NCI-H1092 treated with DMSO at 0.1 percent for 48 hours (cell line): ENCODE measurements at places on chromosomes 16 and 17.

GRCh38 chr16:67302076-67302475, 22.7 kb downstream of the PLEKHG4 start:
- no peak for DNase-seq

DNA sequence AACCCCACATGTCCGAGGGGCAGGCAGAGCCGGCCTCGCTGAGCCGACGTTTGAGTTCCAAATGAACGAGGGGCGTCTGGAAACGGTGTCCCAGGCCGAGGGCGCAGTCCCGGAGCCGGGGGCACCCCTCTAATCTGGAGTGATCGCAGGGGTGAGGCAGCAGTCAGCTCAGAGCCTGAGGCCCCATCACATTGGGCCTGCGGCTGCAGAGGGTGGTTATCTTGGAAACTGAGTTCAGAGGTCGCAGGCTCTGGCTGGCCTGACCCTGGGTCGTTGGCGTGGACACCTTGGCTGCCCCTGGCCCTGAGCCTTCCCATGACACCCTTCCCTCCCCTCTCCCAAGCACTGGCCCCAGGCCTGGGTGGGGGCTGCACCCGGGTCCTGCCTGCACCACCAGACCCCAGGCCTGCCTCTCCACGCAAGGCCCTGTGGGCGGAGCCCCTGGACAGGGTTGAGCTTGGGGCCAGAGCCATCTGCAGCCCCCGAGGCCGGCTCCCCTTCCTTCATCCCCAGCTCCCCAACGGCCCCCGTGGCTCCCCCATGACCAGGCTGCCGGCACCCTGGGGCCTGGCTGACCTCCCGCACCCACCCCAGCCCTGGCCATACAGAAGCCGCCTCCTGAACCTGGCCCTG, 45.6 kb downstream of the ZFPM1 start:
- DNase-seq, result no peak

DNA sequence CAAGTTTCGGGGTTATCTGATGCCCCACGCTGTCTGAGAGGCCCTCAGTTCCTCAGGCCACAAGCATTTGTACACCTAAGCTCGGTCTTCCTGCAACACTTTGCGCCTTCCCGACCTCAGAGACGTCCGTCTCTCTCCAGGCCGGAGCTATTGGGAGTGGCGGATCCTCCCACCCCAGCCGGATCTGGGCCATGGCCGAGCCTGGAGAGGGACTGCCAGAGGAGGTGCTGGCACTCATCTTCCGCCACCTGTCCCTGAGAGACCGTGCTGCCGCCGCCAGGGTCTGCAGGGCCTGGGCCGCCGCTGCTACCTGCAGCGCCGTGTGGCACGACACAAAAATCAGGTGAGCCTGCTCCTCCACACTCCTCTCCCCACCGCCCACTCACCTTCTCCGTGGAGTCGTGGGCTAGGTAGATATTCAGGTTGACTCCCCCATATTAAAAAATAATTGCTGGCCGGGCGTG, 1.9 kb downstream of the FBXL8 start:
- DNase-seq, result no peak

DNA sequence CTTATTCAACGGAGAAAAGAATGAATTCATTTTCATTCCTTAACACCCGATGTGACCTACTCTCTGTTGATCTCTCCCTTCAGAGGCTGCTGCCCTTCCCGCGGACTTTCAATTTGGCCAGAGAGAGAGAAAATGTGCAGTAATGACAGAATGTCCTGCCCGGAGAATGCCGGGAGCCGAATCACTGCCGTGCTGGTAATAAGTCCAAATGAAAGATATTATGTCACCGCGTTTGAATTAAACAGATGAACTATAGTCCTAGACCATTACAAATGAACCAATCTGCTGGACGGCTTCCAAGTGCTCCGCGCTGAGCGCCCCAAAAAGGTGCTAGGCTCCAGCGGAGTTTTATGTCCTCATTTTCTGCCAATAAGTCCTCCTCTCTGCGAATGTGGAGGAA, 14.7 kb upstream of the C16orf82 start:
- DNase-seq, result no peak

- DNase-seq, result no peak
These were observed 208.7 kb downstream of the PRKCA start for GRCh38 chr17:66511135-66511534.

DNA sequence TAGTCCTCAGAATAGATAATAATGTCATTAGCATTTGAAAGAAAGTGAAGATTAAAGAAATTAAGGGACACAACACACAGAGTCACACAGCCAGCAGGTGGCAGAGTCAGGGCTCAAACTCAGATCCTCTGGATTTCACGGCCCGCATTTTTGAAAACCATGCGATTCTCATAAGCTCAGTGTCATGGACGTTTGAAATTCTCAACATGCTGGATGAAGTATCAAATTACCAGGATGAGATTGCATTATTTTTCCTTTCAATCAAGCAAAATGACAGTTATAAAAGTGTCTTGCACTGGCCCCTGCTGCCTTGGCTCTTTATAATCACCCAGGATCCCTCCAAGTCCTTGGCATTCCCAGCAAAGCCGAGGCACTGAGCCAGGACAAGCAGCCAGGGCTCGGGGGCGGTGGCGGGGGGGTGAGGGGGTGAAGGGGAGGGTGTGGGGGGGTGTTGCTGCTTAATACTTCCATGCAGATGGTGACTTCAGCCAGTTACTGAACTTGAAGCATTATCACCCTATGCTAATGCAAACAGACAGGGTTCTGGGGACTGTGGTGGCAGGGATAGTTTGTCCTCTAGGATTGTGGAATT, 6.6 kb upstream of the BMERB1 start:
- DNase-seq, result peak; percentile 26

DNA sequence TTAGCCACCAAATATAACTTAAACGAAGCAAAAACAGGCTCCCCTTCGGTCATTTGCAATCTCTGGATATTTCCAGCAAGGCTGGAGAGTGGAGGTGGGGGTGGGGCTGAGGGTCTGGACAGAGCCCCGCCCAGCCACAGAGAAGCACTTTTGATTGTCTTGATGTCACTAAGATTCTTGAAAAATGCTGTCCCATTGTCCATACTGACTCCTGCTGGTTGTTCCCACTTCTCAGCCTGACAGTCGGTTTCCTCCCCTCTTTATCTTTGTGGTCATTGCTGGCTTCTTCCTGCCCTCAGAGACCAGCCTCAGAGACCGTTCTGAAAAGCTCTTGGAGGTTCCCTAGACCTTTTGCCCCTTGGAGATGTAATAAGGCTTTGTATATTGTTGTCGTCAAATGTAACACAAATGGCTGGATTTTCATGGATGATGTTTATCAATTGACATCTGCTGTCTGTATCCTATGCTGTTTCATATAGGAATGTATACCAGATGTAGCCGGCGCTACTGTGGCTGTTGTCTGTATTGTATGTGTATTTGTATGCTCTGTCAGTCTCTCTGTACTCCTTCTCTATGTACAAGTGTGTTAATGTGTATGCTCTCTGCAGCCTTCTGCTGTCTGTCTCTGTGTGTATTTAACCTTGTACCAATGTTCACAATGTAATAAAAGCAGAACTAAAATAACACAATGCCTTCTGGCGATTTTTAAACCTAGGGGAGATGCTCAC, 94.8 kb upstream of the DNAH9 start:
- no peak for DNase-seq

DNA sequence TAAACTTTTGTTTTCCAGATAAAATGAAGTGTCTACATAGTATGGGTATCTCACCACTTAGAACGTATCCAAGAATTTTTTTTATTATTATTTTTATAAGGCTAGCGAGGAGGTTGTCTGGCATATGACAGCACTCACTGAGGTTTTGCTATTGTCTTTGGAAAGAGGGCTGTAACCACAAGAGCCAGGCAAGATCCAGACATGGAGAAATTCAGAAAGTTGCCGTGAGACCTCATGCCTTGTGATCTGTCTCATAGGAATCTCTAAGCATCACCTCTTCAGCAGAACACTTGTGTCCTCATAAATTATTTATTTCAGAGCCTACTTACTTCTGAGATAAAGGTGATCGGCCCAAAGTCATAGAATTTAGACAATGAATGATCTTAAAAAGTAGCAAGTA, 410.8 kb downstream of the CDH11 start:
- no peak for DNase-seq

DNA sequence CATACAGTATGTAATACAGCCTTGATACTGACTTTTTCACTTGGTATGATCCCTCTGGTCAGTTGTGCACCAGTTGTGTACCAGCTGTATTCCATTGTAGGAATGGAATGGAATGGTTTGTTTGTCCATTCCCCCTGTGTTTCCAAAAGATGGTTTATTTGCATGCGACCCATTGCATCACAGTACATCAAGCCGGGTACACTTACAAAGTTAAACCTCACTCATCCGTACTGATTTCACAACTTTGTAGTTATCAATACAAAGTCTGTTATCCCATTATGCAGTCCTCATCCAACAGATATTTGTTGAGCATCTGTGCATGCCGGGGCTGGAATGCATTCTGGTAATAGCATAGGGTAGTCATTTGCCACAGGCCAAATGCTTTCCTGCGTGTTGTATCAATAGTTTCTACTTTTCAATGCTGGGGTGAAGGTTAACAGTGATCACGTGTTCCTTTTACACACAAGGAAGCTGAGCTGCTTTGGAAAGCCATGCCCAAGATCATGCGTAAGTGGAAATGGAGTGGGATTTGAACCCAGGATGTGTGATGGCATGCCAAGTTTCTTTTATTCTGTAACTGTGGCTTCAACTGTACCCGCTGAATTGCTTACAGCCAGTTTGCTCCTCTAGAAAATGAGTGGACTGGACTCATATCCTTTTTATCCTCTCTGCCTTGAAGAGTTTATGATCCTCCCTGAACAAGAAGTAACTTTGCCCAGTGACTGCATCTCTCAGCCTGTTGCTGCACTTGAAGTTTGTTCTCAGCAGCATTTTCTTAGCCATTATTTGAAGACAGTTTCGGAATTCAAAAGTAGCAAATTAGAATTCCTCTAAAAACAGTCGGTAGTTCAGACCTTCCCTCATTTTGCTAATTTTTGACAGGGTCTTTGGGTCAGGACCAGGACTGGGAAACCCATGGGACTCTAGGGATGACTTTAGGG, 228.5 kb downstream of the CCDC182 start:
- DNase-seq, result no peak

DNA sequence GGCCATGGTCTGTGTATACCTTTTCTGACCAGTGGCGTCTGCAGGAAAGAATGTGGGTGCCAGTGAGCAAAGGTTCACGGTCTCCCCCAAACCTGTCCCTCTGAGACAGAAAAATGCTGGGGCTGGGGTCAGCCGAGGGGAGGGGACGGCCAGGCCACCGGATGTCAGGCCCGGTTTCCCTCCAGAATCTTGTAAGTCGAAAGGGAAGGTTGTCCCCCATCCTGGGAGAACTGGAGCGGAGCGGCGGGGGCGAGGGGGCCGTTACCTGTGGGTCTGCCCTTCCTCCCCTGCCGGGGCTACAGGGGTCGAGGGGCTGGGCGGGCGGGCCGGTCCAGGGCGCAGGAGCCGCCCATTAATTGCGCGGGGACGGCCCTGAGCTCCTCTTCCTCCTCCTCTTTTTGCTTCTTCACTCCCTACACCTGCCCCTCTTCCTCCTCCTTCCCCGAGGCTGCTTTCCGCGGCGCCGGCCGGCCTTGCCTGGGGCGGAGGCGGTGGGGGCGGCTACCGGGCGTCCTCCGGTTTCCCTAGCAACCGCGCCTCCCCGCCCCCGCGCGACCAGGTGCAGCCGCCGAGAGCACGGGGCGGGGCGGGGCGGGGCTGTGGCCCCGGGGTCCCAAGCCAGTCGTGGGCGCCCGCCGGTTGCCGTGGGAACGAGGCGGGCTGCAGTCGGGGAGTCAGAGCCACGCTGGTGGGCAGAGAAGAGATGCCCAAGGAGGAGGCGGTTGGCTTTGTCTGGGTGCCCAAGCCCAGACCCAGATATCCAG, at the start of gene MARCHF10:
TSS of gene MARCHF10 (minus strand) at position 503 of the 764 bp plus-strand sequence. CDS start 6,579 bp downstream, outside the sequence.
- DNase-seq, result peak; percentile 51

DNA sequence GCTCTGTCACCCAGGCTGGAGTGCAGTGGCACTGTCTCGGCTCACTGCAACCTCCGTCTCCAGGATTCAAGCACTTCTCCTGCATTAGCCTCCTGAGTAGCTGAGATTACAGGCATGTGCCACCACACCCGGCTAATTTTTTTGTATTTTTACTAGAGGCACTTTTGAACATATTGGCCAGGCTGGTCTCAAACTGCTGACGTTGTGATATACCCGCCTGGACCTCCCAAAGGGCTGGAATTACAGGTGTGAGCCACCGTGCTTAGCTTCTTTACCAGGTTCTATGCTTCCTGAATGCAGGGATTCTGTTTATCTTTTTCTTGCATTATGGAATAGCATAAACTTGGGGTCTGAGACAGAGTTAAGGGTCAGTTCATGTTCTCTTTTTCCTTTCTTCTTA, 317.9 kb upstream of the RBFOX1 start:
- no peak for DNase-seq

DNA sequence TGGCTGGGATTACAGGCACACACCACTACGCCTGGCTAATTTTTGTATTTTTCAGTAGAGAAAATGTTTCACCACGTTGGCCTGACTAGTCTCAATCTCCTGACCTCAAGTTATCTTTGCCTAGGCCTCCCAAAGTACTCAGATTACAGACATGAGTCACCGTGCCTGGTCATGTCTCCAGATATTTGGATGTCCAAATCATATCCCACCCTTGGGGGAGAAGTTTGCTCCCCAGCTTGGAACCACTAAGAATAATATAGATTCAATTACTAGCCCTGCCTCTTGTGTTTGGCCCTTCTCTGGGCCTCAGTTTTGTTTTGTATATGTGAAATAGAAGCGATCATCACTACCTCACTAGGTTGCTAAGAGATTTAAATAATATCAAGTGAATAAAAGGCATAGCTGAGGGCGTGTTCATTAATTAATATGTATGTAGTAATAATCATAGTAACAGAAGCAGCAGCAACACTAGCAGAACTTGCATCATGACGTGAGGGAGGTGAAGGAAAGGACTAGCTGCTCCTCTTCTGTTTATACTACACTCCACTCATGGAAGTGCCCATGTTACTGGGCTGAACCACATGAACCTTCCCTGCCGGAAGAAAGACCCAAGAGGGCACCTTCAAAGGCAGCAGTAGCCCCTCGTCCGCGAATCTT, 253.6 kb upstream of the XYLT1 start:
- DNase-seq, result no peak

DNA sequence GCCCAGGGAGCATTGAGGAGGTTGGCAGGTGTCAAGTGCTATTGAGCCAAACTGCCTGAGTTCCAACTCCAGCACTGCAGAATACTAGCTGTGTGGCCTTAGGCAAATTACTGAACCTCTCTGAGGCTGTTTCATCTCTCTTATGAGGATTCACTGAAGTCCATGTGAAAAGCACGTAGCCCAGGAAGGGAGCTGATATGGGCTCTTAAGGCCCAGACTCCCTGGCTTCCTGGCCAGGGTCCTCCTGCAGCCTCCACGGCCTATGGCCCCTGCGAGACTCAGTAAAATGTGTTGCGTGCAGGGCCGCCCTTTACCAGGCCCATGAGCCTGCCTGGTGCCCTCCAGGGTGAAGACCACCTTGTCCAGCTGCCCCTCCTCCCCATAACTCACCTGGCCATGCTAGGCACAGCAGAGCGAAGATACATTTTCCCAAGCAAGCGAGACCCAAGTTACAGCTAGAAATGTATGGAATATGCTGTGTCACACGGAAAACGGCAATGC, 133.7 kb upstream of the TNRC6C start:
- no peak for DNase-seq

GRCh38 chr17:48192321-48192731, 84.8 kb downstream of the SNX11 start:
- no peak for DNase-seq
